Right cardiac atrium (tissue), 5 donors: ENCODE measurements at places on chromosomes 2 and 18. TPM values are rescaled to one million over a fixed set of nuclear protein-coding genes. Genes with fewer than 3 reads are reported as not detected.

- DNase-seq: no peak
Measured at GRCh38 chr2:213161759-213162515, 10.5 kb upstream of the IKZF2 start.

DNA sequence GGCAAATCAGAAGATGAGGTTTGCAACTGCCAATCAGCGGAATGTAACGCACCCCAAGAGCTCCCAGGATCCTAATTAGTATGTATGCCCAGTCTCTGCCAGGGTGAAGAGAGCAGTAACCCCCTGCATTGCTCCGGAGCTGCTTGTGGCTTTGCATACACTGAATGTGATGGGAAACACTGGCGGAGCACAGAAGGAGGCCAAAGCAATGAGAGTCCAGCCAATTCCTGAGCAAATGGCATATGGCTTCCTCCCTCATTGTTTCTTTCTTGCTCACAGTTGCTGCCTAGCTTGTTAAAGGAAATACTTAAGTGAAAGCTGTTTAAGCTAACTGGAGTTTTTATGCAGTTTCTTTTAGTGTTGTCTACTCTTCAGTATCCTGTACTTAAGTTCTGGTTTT, 343.5 kb upstream of the NT5C1B start:
- no peak for DNase-seq

GRCh38 chr2:74107071-74107470, 40.6 kb downstream of the BOLA3 start:
- no peak for DNase-seq

GRCh38 chr2:190512539-190513095, 21.9 kb downstream of the NEMP2 start:
- no peak for DNase-seq

DNA sequence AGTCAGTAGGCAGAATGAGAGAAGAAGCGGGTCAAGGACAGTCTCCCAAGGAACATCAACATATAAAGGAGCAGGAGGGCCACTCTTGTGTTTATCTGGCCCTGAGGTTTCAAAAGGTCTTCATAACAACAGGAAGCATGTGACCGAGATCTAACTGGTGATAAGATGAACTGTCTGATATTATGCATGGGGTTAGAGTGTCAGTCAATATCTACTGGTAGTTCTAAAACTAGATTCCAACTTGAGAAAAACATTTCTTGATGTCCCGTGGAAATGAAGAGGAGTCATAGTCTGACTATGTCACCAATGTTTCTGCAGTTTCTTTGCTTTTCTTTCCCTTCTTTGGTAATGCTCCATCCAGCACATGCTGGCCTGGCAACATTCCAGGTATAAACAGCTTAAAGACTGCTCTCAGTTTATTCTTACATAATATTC, 77.5 kb upstream of the ITPRID2 start:
- DNase-seq: no peak

DNA sequence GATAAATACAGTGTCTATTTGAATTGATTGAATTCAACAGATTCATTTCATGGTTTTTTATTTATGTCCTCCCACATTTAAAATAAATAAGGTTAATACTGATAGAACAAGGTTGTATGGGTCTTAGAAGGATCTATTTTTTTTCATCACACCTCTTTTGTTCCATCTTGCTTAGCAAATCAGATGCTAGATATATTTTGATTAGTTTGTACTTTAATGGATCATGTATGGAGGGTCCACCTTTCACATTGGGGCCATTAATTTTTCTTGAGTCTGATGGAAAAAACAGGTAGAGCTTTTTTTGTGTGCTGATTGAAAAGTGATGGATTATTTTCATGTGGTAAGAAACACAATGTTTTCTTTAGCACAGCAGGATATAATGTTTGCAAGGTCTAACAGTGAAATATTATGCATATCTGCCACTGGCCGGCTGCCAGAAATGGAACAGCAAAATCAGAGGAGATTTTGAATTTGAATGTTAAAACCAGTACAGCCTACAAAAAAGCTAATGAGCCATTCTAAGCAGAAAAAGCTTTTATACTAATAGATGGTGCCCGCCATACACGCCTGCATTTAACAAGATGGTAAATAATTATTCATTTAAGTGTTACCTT, 188.1 kb upstream of the ETAA1 start:
- DNase-seq: no peak

DNA sequence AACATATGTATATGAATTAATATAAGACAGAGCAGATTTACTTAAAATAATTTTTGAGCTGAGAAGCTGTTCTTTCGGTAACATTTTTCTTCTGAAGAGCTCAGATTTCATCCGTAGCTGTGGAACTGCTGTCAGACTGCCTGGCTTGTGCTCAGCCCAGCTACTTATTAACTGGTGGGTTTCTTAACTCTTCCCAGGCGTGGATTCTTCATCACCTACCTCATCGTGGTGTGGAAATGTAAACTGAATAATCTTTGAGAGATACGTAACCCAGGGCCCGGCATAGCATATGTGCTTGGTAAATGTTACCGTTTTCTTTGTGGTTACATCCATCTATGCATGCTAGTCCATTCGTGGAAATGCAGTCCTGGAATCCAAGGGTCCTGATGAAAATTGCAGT, 145.0 kb downstream of the MCFD2 start:
- no peak for DNase-seq

DNA sequence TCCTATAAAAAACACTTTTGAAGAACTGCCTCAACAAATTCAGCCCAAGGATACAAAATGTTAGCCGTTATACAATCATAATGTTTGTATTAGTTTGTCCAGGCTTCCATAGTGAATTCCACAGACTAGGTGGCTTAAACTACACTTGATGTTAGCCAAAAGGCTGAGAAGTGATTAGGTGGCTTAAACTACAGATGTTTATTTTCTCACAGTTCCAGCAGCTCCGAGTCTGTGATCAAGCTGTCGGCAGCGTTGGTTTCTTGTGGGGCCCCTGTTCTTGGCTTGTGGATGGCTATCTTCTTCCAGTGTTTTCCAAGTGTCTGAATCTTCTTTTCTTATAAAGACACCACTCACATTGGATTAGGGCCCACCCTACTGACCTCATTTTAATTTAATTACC, 31.5 kb upstream of the MFF start:
- no peak for DNase-seq

DNA sequence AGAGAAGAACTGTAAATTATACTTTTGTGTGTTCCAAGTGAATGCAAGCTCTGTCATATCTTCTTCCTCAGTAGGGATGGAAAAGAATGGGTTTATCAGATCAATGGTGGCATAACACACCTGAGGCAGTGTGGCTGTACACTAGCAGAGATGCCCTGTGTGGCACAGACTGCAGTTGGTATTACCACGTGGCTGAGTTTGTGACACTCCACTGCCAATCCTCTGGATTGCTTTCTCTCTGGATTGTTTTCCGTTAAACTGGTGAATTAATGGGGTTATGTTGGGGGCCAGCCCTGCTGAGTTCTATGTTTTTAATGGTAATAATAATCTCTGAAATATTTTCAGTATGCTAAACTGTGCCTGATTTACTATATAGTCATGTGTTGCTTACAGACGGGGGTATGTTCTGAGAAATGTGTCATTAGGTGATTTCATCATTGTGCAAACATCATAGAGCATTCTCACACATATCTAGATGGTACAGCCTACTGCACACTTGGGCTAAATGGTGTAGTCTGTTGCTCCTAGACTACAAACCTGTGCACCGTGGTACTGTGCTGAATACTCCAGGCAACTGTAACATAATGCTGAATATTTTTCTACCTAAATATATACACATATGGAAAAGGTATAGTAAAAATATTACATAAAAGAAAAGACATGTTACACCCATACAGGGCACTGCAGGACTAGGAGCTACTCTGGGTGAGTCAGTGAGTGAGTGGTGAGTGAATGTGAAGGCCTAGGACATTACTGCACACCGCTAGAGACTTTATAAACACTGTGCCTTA, 84.7 kb upstream of the ST6GAL2 start:
- no peak for DNase-seq

DNA sequence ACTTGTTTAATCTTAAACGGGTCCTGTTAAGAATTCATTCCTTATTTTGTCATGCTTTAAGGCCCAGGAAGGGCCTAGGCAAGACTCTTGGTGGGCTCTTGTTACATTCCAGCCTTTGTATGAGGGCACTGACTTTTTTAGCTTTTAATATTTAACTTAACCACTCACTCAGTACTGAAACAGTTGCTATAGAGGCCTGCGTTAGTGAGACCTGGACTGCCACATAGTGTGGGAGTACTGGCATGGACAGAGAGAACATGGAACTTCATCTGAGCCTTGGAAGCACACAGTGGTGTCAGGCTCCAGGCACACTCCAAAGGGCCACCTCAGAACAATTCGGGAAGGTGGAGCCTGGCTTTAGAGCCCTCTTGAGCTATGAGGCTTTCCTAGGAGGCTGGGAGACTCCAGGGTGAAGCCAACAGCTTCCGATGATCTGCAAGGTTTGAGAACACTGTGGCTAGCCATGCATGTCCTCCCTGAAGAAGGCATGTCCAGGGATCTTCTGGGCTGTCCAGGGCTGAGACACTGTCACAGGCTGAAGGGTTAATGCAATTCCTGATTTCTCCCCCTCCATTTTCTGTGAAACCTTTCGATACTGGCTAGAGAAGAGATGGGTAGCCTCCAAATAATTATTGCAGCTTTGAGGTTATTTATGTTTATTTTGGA, 155.4 kb upstream of the ACAA2 start:
- DNase-seq: no peak

Gene MAP3K19
- total RNA-seq: not detected

Gene DQX1
- total RNA-seq: not detected

Gene RAPGEF4
- 8.8 TPM for total RNA-seq

Gene TMEM247
- not detected for total RNA-seq

Gene CD207
- total RNA-seq: 0.21 TPM

Gene GPR75
- total RNA-seq: 1.3 TPM

Gene ATP8B1
- 9.0 TPM for total RNA-seq

Gene KCNE4
- total RNA-seq: 3.6 TPM

Gene ALLC
- total RNA-seq: 0.25 TPM

Gene SDC1
- 0.15 TPM for total RNA-seq

Gene ITSN2
- 58.9 TPM for total RNA-seq
